ENCODE measurements at places on chromosomes 11 and 22.

DNA sequence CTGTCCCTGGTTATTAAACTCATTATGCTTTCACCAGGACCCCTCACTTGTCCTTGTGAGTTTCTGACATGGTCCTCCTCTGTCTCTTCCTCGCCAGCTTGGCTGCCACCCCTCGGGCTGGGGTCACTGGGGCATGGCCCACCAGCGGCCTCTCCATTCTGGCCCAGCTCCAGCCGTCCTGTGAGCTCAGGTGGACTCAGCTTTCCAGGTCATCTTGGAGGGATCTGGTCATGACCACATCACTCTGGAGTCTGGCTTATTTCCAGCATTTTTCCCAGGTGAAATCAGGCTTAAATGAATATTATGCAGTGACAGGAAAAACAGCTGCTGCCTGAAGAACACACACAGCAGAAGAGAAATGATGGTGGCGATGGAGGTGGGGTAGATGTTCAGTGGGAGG lies 224.5 kb downstream of the ADAMTS15 start:
- peaks cover 9% of the 10 kb centered on the region for H3K4me1 ChIP-seq
- H3K27ac ChIP-seq, result no peak overlapping the region
- DNase-seq, result no peak
- H3K4me3 ChIP-seq, result no peak overlapping the region
- H3K36me3 ChIP-seq, result no peaks in the 10 kb centered on the region

DNA sequence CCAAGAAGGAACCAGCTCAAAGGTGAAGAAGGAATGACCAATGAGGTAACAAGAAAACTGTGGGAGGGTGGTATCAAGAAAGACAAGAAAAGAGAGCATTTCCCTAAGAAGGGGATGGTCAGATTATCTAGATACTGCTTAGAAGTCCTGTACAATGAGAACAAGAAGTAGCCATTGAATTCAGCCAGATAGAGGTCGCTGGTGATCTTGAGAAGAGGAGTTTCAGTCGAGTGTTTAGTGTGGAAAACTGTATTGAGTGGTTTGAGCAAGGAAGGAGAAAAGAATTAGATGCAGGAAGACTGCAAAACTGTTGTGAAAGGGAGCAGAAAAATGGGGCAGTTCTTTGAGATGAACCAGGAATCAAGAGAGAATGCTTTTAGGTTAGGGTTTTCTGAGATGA lies 74.6 kb upstream of the FAT3 start:
- no peak overlapping the region for H3K27ac ChIP-seq
- H3K4me3 ChIP-seq, result no peak overlapping the region
- no peaks in the 10 kb centered on the region for H3K27me3 ChIP-seq
- no peaks in the 10 kb centered on the region for H3K36me3 ChIP-seq
- no peak for DNase-seq

DNA sequence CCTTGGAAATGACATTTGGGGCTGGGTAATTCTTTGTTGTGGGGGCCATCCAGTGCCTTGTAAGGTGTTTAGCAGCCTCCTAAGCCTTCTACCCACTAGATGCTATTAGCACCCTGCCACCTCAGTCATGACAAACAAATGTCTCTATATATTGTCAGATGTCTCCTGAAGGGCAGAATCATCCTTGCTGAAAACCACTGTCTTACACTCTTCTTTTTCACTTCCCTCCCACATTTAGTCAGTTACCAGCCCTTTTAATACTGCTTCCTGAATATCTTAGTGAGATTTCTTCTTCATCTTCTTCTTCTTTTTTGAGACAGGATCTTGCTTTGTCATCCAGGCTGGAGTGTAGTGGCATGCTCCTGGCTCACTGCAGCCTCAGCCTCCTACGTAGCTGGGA lies 33.1 kb downstream of the TNRC6B start:
- H3K27me3 ChIP-seq, result no peaks in the 10 kb centered on the region
- DNase-seq, result no peak
- H3K4me3 ChIP-seq, result no peak overlapping the region
- H3K4me1 ChIP-seq, result peaks cover 14% of the 10 kb centered on the region
- H3K27ac ChIP-seq, result peak overlapping the region; percentile 34
- H3K36me3 ChIP-seq, result peaks cover 6% of the 10 kb centered on the region

- peak overlapping the region; percentile 27 for H3K27ac ChIP-seq
- peaks cover 10% of the 10 kb centered on the region for H3K36me3 ChIP-seq
- H3K27me3 ChIP-seq, result peaks cover 3% of the 10 kb centered on the region
- H3K4me1 ChIP-seq, result no peaks in the 10 kb centered on the region
- H3K4me3 ChIP-seq, result no peak overlapping the region
- no peak for DNase-seq
Measured at GRCh38 chr11:74257959-74258553, 53.4 kb downstream of the P4HA3 start.

- peaks cover 2% of the 10 kb centered on the region for H3K4me1 ChIP-seq
- no peak overlapping the region for H3K4me3 ChIP-seq
- no peak overlapping the region for H3K27ac ChIP-seq
- H3K27me3 ChIP-seq, result no peaks in the 10 kb centered on the region
Measured at GRCh38 chr11:93392867-93393266, 62.3 kb downstream of the DEUP1 start.

DNA sequence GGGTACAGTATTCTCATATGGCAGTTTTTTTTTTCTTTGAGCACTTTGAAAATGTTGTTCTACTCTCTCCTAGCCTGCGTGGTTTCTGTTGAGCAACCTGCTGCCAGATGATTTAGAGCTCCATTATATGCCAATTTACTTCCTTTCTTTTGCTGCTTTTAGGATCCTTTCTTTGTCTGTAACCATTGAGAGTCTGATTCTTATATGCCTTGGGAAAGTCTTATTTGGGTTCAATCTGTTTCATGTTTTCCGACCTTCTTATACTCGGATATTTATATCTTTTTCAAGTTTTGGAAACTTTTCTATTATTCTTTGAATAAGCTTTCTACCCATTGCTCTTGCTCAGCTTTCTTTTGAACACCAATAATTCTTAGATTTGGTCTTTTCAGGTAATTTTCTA lies 138.1 kb upstream of the RAG2 start:
- H3K4me3 ChIP-seq, result no peak overlapping the region
- DNase-seq, result no peak
- H3K27ac ChIP-seq, result no peak overlapping the region
- no peaks in the 10 kb centered on the region for H3K4me1 ChIP-seq

- peak overlapping the region; percentile 74 for H3K4me3 ChIP-seq
- H3K36me3 ChIP-seq, result peaks cover 3% of the 10 kb centered on the region
- H3K27ac ChIP-seq, result no peak overlapping the region
- no peak for DNase-seq
Measured at GRCh38 chr11:69050592-69051380, 2.1 kb downstream of the TPCN2 start.

DNA sequence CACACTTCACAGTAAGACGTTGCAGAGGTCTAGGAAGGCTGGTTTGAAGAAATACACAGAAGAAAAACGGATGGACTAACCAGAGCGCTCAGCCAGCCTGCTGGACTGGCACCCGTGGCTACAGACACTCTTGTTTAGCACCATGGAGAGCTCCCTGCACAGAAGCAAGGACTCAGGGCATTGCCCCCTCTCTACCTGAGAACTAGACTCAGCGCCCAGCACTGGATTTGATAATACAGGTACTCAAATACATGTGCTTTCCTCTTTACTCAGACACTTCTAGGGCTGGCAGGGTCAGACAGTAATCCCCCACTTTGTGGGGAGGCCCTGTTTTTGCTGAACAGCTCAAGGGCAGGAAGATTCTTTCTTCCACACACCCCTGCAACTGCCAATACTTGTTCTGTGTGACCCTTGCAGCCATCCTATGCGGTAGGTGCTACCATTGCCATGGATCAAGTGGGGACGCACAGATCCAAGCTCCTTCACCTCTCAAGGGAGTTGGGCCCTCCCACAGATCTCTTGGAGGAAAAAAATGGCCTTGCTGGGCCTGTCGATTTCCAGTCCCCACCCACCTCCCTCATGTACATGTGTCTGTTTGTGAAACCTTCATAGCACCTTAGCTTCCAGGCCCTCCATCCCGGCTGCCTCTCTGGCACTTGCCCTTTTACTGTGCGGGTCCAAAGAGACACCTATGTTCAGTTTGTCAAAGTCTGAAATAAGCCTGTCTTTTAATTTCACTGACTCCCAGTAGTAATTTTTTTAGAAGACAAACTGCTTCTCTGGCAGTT lies 5.1 kb upstream of the P2RX6 start:
- H3K4me1 ChIP-seq, result peaks cover 7% of the 10 kb centered on the region
- peak overlapping the region; percentile 59 for H3K27ac ChIP-seq
- H3K27me3 ChIP-seq, result no peaks in the 10 kb centered on the region

DNA sequence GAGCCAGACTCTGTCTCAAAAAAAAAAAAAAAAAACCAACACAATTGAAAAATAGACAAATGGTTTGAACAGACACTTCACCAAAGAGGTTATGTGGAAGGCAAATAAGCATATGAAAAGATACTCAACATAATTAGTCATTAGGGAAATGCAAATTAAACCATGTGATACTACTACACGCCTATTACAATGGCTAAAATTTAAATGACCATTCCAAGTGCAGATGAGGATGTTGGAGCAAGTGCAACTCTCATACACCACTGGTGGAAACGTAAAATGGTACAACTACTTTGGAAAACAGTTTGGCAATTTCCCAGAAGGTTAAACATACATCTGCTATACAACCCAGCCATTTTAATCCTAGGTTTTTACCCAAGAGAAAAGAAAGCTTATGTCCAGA lies 24.3 kb downstream of the EIF4ENIF1 start:
- H3K27me3 ChIP-seq, result no peaks in the 10 kb centered on the region
- no peak overlapping the region for H3K27ac ChIP-seq
- H3K36me3 ChIP-seq, result peaks cover 22% of the 10 kb centered on the region
- H3K4me1 ChIP-seq, result no peaks in the 10 kb centered on the region

- H3K4me3 ChIP-seq, result no peak overlapping the region
- H3K27ac ChIP-seq, result no peak overlapping the region
- peaks cover 3% of the 10 kb centered on the region for H3K27me3 ChIP-seq
Measured at GRCh38 chr22:39030705-39031104, 9.8 kb downstream of the APOBEC3D start.

DNA sequence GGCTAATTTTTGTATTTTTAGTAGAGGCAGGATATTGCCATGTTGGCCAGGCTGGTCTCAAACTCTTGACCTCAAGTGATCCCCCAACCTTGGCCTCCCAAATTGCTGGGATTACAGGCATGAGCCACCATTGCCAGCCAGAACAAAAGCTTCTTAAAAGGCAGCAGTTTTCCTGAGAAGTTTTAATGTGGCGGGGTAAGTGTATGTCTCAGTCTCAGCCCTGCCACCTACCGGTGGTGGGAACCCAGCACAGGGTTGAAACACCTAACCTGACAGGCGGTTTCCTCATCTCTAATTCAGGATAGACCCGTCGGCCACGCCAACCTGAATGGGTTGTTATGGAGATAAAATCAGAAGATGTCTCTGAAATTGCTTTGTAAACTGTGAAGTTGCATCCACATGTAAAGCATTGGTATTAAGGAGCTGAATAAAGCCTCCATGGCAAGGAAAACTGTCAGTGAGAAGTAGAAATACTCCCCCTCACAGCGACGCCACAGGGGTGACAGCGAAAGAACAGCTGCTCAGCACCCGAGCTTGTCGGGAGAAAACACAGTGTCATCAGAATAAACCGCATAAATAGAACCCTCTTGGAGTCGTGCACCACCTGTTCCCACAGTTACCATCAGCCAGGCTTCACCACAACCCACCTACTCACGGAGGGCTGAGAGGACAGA lies 165.9 kb upstream of the NCAM1 start:
- no peak overlapping the region for H3K4me3 ChIP-seq
- DNase-seq, result no peak
- no peak overlapping the region for H3K27ac ChIP-seq
- H3K27me3 ChIP-seq, result no peaks in the 10 kb centered on the region
- H3K4me1 ChIP-seq, result peaks cover 24% of the 10 kb centered on the region
